Stimulated activated CD8-positive, alpha-beta memory T cell treated with anti-CD3 and anti-CD28 coated beads, Interleukin-4, amount 100 ng/mL, for 1 hour (primary cell): ENCODE measurements at places on chromosomes 5 and 9.

- DNase-seq: no peak
Observed at GRCh38 chr5:110853267-110853666, 114.5 kb downstream of the SLC25A46 start.

DNA sequence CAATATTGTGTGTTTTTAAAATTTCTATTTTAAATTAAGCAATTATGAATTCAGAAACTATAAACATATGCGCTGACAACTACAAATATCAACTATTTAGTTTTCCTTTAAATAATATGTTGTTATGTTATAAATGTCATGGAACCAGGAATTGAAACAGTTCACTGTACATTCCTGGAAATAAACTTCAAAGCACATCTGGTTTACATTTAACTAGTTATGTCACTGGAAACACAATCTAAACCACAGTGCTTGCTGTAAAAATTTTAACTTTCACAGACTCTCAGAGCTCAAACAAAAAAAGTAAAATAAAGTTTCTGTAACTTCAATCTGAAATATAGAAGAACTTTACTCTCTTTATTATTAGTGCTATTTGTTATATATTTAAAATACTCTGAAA is 179.2 kb downstream of the FBN2 start:
- no peak for DNase-seq

DNA sequence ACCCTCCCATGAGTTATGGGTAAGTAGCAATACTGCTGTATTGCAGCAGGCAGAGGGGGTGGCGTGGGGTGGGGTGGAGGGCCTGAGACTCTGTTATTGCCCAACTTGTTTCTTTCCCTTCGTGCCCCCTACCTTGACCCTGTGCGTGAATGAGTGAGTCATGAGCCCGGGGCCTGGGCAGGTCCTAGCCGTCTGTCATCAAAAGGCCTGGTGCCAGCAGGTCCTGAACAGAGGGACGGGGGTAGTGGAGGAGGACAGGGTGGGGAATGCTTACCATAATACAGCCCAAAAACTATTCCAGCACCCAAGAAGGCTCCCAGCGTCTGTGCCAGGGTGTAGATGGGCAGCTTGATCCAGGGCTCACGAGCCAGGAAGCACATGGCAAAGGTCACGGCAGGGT is 4.3 kb downstream of the AQP3 start:
- DNase-seq: no peak

GRCh38 chr5:73774924-73775323 is 148.9 kb downstream of the ARHGEF28 start:
- no peak for DNase-seq

- DNase-seq: no peak
Observed at GRCh38 chr5:169408171-169408570, 107.2 kb upstream of the SLIT3 start.

DNA sequence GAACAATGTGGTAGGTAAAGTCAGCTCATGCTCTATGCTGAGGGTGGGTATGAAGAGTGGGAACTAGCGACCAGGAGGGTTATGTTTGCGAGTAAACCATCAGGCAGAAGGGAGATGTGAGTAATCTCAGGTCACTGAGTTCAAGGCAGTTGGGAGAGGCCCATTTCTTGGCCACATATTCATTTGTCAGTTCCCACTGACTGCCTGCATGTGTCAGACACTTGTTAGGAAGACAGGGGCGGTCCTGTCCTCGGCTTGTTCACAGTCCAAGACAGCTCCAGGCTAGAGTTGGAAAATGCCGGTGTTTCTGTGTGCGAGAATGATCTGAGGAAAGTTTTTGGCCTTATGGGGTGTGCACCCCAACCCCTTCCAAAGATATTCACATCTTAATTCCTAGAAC is 48.6 kb upstream of the GDNF start:
- DNase-seq: no peak

- DNase-seq: no peak
Observed at GRCh38 chr5:81105261-81105877, 127.8 kb upstream of the CKMT2 start.

DNA sequence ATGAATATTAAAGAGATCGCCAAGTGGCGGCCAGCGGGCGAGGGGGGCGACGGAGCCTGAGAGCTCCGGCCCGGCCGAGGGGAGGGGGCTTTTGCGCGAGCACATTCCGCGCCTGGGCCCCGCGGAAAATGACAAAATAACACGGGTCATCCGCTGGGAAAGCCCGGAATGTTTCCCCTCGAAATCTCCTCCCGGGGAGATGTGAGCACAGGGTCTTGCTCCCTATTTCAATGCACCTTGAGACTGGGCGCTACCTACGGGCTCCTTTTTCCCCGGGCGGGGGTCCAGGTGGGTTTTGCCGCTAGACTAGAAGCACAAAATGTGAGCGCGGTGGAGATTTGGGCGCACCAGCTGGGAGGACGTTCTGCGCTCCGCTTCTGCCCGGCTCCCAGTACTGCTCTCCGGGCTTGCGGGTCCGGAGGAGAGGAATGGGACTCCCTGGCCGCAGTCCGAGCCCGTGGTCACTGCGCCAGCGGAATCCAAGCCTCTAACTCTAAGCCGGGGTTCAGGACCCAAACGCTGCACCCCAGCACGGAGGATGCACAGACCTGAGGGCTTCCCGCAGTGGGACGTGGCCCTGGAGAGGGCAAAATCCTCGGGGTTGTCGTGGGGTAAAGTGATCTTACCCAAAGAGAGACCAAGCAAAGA is 2.8 kb upstream of the PRDM12 start:
- no peak for DNase-seq

DNA sequence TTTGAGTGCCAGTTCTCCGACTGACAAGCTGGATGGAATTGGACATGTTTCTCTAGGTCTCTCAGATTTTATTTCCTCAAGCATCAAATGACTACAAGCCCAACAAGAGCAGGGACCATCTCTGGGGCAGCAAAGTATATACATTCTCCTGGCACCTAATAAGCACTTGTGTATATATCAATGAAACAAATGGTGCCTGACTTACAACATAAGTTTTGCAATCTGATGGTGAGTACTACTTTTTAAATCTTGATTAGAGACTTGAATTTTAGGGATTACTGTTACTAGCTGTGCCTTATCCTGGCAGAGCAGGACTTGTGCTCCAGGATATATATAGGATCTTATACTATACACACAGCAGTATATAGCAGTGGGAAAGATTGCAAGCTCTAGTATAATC is 8.8 kb upstream of the ABLIM3 start:
- DNase-seq: no peak
